ENCODE measurements at places on chromosomes 6 and 20.

- no peak for DNase-seq
These were observed 248.1 kb upstream of the FOXQ1 start for GRCh38 chr6:1063671-1064355.

GRCh38 chr6:40171343-40171742, 237.1 kb upstream of the MOCS1 start:
- DNase-seq: no peak

DNA sequence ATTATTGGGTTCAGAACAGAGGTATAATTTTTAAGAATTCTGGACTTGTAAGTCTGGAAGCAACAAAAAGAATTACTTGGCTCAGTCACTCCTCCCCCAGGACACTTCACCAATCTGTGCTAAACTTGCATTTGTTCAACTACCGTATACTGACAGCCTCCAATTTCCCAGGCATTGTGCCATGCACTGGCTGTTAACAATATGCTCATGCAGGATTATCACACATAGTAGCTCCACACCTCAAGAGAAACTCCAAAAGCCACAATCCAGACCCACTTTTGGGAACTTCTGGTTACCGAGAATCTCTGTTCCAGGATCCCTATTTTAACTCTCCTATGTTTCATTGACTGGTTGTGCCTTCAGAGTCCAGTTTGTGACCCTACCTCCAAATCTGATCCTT, 7.7 kb downstream of the ADGRF1 start:
- DNase-seq: no peak

DNA sequence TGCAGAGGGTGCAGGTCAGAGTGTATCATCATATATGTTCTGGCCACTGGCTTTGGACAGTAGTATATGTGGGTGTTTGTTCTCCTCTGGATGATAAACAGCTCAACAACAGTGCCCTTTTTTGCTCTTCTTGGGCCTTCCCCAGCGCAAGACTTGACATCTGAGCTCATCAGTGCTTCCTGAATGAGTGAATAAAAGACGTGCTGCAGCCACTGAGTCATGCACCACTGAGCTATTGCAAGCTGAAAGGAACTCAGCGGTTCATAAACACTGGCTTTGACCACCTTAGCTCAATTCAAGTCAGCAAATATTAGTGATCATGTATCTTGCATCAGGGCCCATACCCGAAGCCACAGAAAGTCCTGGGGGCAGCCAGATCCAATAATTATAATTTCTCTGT, 105.3 kb upstream of the KCNG1 start:
- no peak for DNase-seq

DNA sequence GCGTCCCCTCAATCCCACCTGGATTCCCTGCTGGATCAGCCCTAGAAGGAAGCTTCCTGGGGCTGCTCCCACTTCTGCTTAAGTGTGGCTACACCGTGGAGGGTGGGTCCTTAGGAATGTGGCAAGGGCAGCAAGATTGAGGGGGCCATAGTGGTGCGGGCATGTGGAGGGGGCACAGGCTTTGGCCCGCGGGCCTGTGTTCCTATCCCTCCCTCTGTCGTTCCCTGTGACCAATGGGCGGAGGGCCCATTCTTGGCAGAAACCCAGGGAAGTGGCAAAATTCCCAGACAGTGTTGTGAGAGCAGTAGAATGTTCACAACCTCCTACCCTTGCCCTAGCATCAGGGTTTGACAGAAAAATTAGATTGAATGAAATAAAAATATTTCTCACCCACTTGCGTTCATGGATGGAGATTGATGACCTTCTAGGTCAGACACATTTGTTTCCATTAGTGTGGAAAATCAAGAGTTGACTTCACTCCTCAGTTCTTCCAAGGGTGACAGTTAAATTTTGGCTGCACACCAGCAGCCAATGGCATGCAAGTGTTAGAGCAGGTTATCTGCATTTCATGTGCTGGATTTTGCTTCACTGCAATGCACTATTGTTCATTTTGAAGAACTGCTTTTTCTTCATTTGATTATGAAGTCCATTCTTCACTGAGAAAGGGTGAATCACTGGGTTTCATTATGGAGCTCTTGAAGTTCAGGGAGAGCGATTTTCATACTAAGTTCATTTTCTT, 49.3 kb upstream of the AHI1 start:
- DNase-seq: no peak

DNA sequence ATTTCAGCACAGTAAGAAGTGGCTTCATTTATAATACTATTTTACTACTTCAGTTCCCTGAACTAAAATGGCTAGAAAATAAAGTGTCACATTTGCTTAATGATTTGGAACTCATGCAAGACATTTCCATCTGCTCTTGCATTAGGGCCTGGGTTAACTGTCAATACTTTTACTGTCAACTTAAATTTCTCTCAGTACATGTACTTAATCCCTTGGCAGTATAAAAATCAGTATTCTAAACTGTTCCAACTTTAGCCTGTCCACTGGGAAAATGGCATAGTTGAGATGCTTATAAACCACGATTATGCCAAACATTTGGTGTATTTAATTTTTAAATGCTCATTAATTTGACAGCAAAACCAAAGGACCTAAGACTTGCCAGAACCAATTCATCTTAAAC, 154.5 kb downstream of the ASCC3 start:
- DNase-seq: no peak

DNA sequence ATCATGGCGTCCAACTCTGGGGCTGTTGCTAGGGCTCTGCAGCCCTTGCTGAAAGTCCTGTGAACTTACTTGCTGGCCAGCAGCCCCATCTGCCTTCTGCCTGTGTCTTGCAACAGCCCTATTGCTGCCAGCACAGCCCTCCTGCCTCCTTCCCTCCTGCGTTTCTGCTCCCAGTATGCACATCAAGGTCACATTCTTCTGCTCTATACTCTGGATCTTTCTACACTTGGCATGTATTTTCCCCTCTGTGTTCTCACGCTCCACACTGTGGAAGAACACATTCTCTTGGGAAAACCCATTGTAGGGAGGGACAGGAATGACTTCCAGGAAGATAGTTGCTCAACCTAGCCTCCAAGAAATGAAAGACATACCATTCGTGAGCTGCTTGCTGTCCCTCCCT, 80.9 kb upstream of the PHACTR2 start:
- DNase-seq: no peak

DNA sequence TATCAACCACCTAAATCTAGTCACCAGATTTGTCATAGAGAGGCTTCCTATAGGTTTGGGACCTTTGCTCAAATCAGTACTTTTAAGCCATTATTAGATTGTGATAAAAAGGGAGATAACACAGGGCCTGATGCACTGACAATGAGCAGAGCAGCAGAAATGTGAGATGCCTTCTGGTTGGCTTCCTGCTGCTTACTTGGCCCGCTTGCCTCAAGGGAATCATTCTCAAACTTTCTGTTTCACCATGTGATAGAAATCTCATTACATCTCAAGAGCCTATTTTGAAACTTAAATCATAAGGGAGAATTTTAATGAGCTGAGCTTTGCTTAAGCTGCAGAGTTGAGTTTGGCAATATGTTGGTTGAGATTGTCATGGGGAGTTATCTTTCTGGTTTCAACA, 606.0 kb downstream of the DHX35 start:
- DNase-seq: no peak

DNA sequence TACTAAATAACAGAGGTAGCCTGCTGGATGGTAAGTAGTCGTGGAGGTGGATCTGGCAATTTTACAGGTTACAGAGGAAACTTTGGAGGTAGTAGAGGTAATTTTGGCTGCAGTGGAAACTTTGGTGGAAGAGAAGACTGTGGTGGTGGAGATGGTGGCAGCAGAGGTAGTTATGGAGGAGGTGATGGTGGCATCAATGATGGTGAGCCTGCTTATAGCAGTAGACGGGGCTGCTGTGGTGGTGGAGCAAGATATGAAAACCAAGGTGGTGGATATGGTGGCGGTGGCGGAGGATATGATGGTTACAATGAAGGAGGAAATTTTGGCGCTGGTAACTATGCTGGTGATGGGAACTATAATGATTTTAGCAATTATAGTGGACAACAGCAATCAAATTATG, 15.3 kb downstream of the RAB5IF start:
- no peak for DNase-seq

GRCh38 chr20:1308067-1308701, 20.8 kb downstream of the SDCBP2 start:
- DNase-seq: no peak

- peak; percentile 73 for DNase-seq
These were observed 1.3 kb upstream of the PTK6 start for GRCh38 chr20:63538204-63539091.

- DNase-seq: no peak
These were observed at the start of gene ECT2L for GRCh38 chr6:138795809-138796603. Gene ECT2L, plus strand, starts transcription at chr6:138796087. Its CDS starts 17,188 bp downstream, at chr6:138813275.

- no peak for DNase-seq
These were observed 21.7 kb upstream of the BHLHE23 start for GRCh38 chr20:63028461-63028921.

DNA sequence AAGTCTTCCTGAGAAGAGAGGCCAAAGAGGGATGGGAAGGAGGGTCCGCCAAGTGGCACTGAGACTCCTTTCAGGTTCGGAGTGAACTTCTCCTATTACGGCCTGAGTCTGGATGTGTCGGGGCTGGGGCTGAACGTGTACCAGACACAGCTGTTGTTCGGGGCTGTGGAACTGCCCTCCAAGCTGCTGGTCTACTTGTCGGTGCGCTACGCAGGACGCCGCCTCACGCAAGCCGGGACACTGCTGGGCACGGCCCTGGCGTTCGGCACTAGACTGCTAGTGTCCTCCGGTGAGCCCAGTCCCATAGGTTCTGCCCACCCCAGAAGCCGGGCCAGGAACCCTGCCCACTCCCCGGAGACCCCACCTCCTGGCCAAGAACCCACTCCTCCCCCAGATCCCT, 4.1 kb downstream of the SLC22A7 start:
- DNase-seq: no peak

DNA sequence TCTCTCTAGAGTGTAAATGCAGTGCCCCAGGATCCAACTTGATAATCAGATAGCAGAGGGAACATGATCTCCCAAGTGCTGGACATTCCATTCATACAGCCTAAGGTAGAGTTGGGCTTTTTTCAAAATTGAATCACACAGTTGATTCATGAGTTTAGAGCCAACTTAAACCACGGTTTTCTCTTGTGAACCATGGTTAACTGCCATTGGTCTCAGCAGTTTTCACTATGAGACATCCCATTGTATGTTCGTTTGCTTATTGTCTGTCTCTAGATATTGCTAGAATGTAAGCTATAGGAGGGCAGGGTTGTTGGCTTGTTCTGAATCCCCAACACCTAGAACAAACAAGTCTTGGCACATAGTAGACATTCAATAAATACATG, 37.2 kb upstream of the TAF8 start:
- DNase-seq: peak; percentile 21

GRCh38 chr6:16698162-16698533, 63.1 kb downstream of the ATXN1 start:
- DNase-seq: no peak

DNA sequence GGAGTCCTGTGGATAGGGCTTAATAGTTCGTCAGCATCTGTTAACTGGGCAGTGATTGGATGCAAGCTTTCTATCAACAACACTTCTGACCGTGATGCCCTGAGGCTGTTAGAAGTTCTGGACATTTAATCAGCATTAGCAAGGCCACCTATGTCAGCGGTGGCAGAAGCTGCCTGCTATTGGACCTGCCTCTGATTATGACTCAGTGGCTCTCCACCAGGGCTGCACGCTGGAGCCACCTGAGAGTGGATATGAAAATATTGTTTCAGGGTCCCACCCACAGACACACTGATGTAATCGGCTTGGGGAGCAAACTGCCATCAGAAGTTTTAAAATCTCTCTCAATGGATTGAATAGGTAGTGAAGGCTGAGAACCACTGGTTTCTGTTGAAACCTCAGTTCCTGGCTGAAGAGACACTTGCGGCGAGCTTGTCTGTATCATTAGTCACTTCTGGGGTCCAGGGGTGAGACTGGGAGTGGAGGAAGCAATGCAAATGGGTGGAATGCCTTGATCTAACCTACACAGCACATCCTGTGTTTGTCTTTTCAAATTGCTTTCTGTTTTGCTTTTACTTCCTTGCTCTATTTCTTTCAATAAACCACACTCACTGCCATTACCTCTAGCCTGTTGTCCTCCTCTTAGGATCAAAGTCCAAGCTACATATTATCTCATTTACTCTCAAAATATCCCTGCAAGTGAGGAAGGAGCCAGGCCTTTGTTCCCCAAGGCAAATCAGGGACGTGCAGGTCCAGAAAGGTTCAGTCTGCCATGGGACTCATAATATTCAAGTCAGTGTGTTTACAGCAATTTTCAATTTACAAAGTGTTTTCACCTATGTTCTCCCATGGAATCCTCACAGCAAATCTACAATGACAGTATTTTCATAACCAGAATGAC, 4.2 kb downstream of the CLIC5 start:
- peak; percentile 72 for DNase-seq

- DNase-seq: no peak
These were observed 268.2 kb downstream of the CDH4 start for GRCh38 chr20:61520076-61520892.

GRCh38 chr6:167078745-167079144, 44.2 kb upstream of the CCR6 start:
- DNase-seq: no peak

DNA sequence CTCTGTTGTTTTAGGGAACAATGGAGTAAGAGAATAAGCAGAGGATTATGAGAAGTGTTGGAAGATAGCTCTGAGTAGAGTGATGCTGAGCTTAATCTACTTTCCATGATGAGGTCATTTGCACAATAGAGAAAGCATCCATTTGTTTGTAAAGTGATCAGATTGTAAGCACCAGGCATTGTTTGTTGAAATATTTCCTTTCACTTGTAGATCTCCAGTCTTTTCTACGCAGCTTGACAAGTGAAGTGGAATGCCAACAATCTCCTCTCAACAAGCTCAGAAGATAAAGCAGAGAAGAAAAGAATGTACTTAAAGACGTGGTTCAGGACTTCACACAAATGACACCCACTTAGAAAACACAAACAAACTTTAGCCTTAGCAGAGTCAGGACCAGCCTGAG, 80.1 kb upstream of the MARCKS start:
- DNase-seq: no peak

- peak; percentile 94 for DNase-seq
These were observed at the start of gene ATRN for GRCh38 chr20:3470627-3471396. Gene ATRN, plus strand, starts transcription at chr20:3471018. Its CDS starts 90 bp downstream, at chr20:3471108.

- no peak for DNase-seq
These were observed 194.8 kb downstream of the FRK start for GRCh38 chr6:115865914-115866313.

DNA sequence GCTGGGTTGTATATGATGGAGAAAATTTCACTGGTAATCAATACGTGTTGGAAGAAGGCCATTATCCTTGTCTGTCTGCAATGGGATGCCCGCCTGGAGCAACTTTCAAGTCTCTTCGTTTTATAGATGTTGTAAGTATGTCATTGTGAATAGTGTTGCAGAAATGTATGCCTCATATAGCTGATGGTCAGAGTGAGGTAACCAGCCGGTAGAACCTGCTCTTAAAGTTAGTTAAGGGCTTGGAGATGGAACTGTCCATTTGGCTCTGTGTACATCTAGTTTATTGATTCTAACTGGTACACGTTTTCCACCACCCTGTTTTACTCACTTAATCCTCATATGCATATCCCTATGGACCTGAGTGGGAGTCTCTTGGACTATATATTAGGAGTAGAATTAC, 73.5 kb downstream of the RTN4IP1 start:
- DNase-seq: no peak

DNA sequence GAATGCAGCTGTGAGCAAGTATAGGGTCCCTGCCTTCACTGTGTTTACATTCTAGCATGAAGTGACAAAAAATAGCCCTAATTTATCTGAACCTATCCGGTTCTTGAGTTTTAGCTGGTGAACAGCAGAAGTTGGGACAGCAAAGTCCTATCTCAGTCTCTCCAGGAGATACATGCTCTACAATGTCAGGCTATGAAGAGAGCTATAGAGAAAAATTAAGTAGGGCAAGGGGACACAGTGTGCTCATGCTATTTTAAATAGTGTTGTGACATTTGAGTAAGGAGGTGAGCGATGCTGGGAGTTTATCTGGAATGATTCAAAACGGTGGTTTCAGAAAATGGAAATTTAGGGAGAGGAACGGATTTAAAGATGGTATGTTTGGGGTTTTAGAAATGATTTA, 20.4 kb downstream of the SRPK1 start:
- no peak for DNase-seq
